ENCODE measurements at places on chromosomes 4 and X.

DNA sequence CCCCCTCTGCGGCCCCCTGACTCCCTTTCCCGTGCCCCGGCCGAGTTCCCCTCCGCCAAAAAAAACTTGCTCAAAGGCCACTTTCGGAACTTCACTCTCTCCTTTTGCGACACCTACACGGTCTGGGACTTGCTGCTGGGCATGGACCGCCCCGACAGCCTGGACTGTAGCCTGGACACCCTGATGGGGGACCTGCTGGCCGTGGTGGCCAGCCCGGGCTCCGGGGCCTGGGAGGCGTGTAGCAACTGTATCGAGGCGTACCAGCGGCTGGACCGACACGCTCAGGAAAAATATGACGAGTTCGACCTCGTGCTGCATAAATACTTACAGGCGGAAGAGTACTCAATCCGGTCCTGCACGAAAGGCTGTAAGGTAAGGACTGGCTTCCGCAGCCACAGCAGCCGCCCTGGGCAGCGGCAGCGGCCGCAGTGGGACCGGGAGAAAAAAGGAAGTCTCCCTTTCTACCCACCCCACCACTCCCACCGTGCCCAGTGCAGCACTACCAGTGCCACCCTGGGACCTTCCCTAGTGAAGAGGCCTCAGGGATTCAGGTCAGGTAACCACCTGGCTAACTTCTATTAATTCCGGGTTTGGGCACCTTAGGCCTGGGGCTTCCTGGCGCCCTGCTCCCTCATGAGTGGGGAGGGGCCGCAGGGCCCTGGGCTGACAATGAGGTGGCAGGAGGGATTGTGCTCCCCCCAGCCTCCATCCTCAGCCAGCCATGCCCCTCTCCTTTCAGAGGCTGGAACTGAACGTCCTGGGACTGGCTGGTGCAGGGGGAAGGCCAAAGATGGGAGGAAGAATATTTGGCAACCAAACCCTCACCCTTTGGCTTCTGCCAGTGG lies 1.9 kb downstream of the NALF2 start:
- ATAC-seq, result no peak

DNA sequence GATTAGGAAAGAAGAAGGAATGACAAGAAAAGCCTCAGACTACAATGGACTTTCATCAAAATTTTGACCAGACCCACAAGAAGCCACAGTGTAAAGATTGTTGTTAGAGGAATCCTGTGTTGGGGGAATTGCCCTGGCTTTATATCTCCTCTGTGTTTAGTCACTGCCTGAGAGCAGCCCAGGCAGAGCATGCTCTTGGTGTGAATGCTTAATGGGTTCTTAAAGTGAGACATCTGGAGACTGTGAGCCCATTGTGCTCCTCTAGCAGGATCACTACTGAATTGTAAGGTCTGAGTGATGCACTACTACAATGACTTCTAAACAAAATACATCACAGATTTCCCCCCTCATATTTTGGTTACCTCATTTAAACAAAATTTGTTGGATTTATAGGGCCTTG lies 1860.5 kb upstream of the ADGRL3 start:
- no peak for ATAC-seq

GRCh38 chrX:118702741-118703140 lies 24.7 kb upstream of the IL13RA1 start:
- no peak for ATAC-seq

DNA sequence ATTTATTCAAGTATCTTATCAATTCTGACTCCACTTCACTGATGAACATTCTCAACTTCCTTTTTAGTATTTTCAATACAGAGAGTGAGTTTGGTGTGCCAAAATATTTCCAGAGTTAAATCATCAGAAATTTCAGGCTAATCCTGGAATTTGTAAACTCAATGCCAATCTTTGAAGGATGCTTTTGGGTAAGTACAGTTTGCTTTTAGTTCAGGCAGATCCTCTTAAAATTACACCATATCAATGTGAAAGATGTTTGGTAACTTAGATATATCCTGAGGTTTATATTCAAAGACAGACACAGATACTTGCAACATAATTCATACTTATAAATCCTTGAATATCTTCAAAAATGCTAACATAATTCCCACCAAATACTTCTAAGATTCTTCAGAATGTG lies 76.0 kb upstream of the FAM47B start:
- ATAC-seq, result no peak

GRCh38 chr4:152619556-152619955 lies 60.2 kb downstream of the TMEM154 start:
- no peak for ATAC-seq

- no peak for ATAC-seq
Measured at GRCh38 chrX:137401092-137401491, 164.8 kb upstream of the ZIC3 start.

GRCh38 chrX:47499293-47499692 lies 16.3 kb upstream of the ZNF41 start:
- no peak for ATAC-seq

DNA sequence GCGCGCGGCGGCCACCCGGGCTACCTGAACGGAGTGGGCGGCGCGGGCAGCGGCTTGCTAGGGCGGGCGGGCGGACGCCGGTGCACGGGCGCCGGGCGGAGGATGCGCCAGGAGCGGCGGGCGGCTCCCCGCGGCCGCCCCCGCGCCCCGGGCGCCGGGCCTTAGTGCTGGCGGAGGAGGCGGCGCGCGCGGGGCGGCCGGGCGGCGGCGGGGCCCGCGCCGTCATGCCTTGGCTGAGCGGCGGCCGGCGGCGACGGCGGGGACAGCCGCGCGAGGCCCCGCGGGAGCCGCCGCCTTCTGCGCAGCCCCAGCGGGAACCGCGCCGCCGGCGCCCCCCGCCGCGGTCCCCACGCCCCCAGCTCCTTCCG lies 48.2 kb downstream of the CLDN34 start:
- ATAC-seq, result peak; percentile 21

DNA sequence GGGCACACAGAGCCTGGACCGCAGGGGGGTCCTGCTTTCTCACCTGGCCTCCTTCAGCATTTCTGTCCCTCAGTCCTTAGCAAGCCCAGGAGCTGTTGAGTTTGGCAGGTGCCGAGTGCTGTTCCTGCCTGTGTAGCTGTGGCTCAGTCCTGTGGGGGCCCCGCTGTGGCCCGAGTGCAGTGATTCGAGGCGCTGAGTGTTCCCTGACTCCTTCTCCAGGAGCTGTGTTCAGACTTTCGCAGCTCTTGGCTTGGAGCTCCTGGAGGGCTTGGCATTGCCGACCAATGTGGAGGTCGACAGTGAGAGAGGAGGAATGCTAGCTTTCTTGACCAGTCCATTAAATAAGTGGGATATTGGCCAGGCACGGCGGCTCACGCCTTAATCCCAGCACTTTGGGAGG lies 50.1 kb upstream of the MSANTD1 start:
- no peak for ATAC-seq

- peak; percentile 73 for ATAC-seq
Measured at GRCh38 chrX:20412871-20413486, 146.3 kb upstream of the RPS6KA3 start.

GRCh38 chr4:141329174-141329569 lies 108.5 kb downstream of the ZNF330 start:
- ATAC-seq, result no peak

Data from activated CD4-positive, CD25-positive, alpha-beta regulatory T cell treated with anti-CD3 and anti-CD28 coated beads, Interleukin-2, amount 50 U/mL, for 24 hours (primary cell).